ENCODE measurements at places on chromosomes 4 and X. TPM values are rescaled to one million over a fixed set of nuclear protein-coding genes. Genes with fewer than 3 reads are reported as not detected.

The CCDC120 gene
- total RNA-seq, result 0.25 TPM

The HS6ST2 gene
- total RNA-seq, result 0.13 TPM

The NKX3-2 gene
- total RNA-seq, result 0.06 TPM

The USP17L26 gene
- not detected for total RNA-seq

The KLF8 gene
- total RNA-seq, result 3.2 TPM

The NAP1L5 gene
- total RNA-seq, result 11.6 TPM

The NLRP2B gene
- total RNA-seq, result not detected

The ALAS2 gene
- not detected for total RNA-seq

The LYAR gene
- total RNA-seq, result 6.8 TPM

The PHOX2B gene
- not detected for total RNA-seq

The MAGEE2 gene
- total RNA-seq, result not detected

The FOXP3 gene
- total RNA-seq, result not detected

The PDE6B gene
- 0.37 TPM for total RNA-seq

The TBC1D8B gene
- 11.3 TPM for total RNA-seq

The NPY2R gene
- total RNA-seq, result 117 TPM

The TCEANC gene
- 3.2 TPM for total RNA-seq

The NUDT10 gene
- 0.62 TPM for total RNA-seq

The BMP2K gene
- total RNA-seq, result 27.7 TPM

The IQSEC2 gene
- 4.8 TPM for total RNA-seq

The GLOD5 gene
- not detected for total RNA-seq

The RAB33A gene
- 0.53 TPM for total RNA-seq

The NDNF gene
- total RNA-seq, result 0.25 TPM

The PPID gene
- total RNA-seq, result 26.6 TPM

The SEL1L3 gene
- total RNA-seq, result 9.0 TPM

The IL2RG gene
- total RNA-seq, result not detected

The TMEM154 gene
- total RNA-seq, result 0.26 TPM

The FAM184B gene
- not detected for total RNA-seq

The DOK7 gene
- 0.19 TPM for total RNA-seq

The PASD1 gene
- total RNA-seq, result not detected

The SOWAHB gene
- under 0.01 TPM for total RNA-seq

The FAM53A gene
- 1.3 TPM for total RNA-seq

The NSUN7 gene
- not detected for total RNA-seq

The JADE1 gene
- 13.7 TPM for total RNA-seq

The ASB12 gene
- 0.06 TPM for total RNA-seq

The NR3C2 gene
- total RNA-seq, result 6.8 TPM

The CFI gene
- total RNA-seq, result 9.3 TPM

The GUCY1A1 gene
- total RNA-seq, result 13.5 TPM

The CT55 gene
- total RNA-seq, result not detected

The ZMAT1 gene
- 1.7 TPM for total RNA-seq

The STEEP1 gene
- total RNA-seq, result 41.3 TPM

The HSFX2 gene
- not detected for total RNA-seq

The IL3RA gene
- total RNA-seq, result 0.26 TPM

The ADGRG4 gene
- total RNA-seq, result not detected

The CLDN34 gene
- not detected for total RNA-seq

The MAGEA4 gene
- not detected for total RNA-seq

The APELA gene
- not detected for total RNA-seq

The TLR6 gene
- 1.4 TPM for total RNA-seq

The MAGEB3 gene
- total RNA-seq, result not detected

The NPY1R gene
- total RNA-seq, result 2.5 TPM

The SUPT20HL1 gene
- total RNA-seq, result under 0.01 TPM

The SMIM10 gene
- total RNA-seq, result 6.8 TPM

The SHOX gene
- not detected for total RNA-seq

The MPC1L gene
- total RNA-seq, result not detected
